ENCODE measurements at places on chromosomes 13 and 19. TPM values are rescaled to one million over a fixed set of nuclear protein-coding genes. Genes with fewer than 3 reads are reported as not detected.

GRCh38 chr13:111903143-111903542, 163.8 kb upstream of the SOX1 start:
- H3K36me3 ChIP-seq = no peaks in the 10 kb centered on the region
- no peak overlapping the region for H3K4me3 ChIP-seq
- no peak overlapping the region for H3K27ac ChIP-seq
- H3K4me1 ChIP-seq = no peaks in the 10 kb centered on the region
- H3K27me3 ChIP-seq = no peaks in the 10 kb centered on the region

The LGALS16 gene
- polyA plus RNA-seq = not detected

The KRTDAP gene
- polyA plus RNA-seq = not detected

DNA sequence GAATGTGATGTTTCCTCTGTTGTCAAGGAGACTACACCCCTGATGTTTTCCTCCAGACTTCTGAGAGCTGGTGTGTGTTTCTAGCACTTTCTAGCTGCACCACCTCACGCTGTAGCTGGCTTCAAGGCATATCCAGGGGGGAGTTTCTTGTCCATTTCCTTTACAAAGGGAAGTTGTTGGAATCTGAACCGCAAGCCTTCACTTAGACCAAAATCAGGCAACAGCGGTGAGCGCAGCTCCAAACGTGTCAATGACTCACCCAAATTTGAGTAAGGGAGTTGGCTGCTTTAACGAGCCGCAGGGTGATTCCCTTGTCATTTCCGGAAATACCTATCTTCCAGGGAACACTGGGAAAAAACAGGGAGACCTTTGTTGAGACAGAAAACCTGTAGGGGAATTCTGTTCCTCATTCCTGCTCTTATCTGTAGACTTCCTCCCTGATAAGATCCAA, 2.5 kb downstream of the LDLR start:
- no peak overlapping the region for H3K27ac ChIP-seq
- H3K4me1 ChIP-seq = peaks cover 43% of the 10 kb centered on the region
- H3K4me3 ChIP-seq = no peak overlapping the region
- peaks cover 6% of the 10 kb centered on the region for H3K36me3 ChIP-seq
- no peaks in the 10 kb centered on the region for H3K27me3 ChIP-seq

DNA sequence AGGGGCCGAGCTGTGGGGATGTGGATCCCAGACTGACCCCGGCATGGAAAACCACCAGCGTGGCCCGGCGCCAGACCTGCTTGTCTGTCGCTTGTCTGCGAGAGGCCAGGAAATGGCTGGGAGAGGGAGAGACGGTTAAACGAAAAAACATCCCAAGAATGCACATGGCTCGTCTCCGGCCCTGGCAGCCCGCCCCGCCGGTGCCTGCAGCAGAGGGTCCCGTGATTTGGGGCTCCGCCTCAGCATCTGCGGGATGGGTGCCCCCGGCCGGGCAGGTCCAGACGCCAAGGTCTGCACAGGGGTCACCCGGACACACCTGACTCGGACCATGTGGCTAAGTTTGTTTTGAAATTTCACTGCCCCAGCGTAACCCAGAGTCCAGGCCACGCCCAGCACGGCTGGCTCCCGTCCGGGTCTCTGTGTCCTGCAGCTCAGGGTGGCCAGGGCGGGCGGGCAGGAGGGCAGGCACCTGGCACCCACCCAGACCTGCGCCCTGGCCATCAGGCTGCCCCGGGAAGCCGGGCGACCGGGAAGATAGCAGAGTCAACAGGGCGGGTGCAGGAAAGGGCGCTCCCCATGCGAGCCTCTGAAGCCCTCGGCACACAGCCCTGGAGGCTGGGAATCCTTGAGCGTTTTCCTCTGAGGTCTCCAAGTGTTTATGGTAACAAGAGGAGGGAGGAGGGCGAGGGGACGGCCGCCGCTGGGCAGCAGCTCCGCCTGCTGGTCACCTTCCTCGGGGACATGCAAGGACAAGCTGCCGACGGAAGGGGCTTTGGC, 103.2 kb downstream of the GADD45B start:
- no peak overlapping the region for H3K27ac ChIP-seq
- H3K36me3 ChIP-seq = peaks cover 15% of the 10 kb centered on the region
- H3K27me3 ChIP-seq = no peaks in the 10 kb centered on the region

GRCh38 chr13:92727118-92727517, 499.5 kb upstream of the GPC6 start:
- no peak overlapping the region for H3K27ac ChIP-seq
- H3K4me1 ChIP-seq = no peaks in the 10 kb centered on the region
- no peaks in the 10 kb centered on the region for H3K27me3 ChIP-seq
- H3K4me3 ChIP-seq = no peak overlapping the region
- DNase-seq = no peak

- H3K27me3 ChIP-seq = no peaks in the 10 kb centered on the region
- H3K27ac ChIP-seq = peak within 1 kb of the TSS; percentile 89
- peaks cover 6% of the 10 kb centered on the region for H3K36me3 ChIP-seq
Measured at GRCh38 chr19:34364830-34365462, at the start of gene GPI. Gene GPI (plus strand): TSS chr19:34365196. CDS start chr19:34365267, 71 bp downstream.

The MAST1 gene
- polyA plus RNA-seq = 0.10 TPM

- no peak overlapping the region for H3K4me3 ChIP-seq
- no peak overlapping the region for H3K27ac ChIP-seq
- H3K4me1 ChIP-seq = peaks cover under 1% of the 10 kb centered on the region
- peaks cover 6% of the 10 kb centered on the region for H3K27me3 ChIP-seq
- DNase-seq = no peak
Measured at GRCh38 chr13:27012482-27013197, 159.0 kb downstream of the USP12 start.

Measured in naive B cell (primary cell).